Activated CD4-positive, alpha-beta T cell treated with anti-CD3 and anti-CD28 coated beads, Interleukin-2, amount 50 U/mL, for 1 hour (primary cell): ENCODE measurements at places on chromosomes 6 and 20.

GRCh38 chr6:108157234-108157980, 8.4 kb upstream of the NR2E1 start:
- DNase-seq = no peak

DNA sequence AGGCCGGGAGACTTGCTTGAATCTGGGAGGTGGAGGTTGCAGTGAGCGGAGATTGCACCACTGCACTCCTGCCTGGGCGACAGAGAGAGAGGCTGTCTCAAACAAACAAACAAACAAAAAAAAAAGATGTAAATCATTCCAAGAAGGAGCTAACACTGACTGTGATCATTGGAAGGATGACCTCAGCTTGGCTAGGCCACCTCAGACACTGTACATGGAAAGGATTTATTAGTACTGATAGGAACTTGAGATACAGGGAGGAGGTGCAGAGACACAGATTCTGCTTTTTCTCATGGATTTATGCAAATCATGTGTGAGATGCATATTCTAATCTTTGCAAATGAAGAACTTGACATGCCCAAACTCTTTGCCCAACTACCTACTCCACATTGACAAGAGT, 293.6 kb downstream of the HIVEP2 start:
- DNase-seq = no peak

- DNase-seq = no peak
These were observed 238.7 kb downstream of the BMP7 start for GRCh38 chr20:57027777-57028176.

DNA sequence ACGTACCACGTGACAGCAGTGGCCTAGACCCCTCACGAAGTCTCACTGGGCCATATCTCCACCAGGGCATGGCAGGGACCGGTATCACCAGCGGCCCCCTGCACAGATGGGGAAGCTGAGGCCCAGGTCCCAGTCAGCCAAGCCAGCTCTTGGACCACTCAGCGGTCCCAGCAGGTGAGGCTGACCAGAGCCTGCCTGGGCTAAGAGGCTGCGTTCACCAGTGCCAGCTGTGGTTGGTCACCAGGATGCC, 2.6 kb upstream of the MRGBP start:
- DNase-seq = no peak

- no peak for DNase-seq
These were observed 25.6 kb downstream of the MANBAL start for GRCh38 chr20:37315021-37315451.

GRCh38 chr6:77361018-77361417, 102.3 kb downstream of the HTR1B start:
- no peak for DNase-seq

GRCh38 chr6:88483424-88483823, 317.3 kb upstream of the CNR1 start:
- DNase-seq = no peak

- peak; percentile 77 for DNase-seq
These were observed 56.6 kb upstream of the CCN6 start for GRCh38 chr6:111997078-111997852.

GRCh38 chr6:6469074-6469473, 119.4 kb upstream of the LY86 start:
- no peak for DNase-seq

GRCh38 chr6:1802491-1803395, 193.0 kb downstream of the FOXC1 start:
- DNase-seq = no peak

GRCh38 chr6:117985916-117986315, 78.9 kb downstream of the SLC35F1 start:
- DNase-seq = no peak

DNA sequence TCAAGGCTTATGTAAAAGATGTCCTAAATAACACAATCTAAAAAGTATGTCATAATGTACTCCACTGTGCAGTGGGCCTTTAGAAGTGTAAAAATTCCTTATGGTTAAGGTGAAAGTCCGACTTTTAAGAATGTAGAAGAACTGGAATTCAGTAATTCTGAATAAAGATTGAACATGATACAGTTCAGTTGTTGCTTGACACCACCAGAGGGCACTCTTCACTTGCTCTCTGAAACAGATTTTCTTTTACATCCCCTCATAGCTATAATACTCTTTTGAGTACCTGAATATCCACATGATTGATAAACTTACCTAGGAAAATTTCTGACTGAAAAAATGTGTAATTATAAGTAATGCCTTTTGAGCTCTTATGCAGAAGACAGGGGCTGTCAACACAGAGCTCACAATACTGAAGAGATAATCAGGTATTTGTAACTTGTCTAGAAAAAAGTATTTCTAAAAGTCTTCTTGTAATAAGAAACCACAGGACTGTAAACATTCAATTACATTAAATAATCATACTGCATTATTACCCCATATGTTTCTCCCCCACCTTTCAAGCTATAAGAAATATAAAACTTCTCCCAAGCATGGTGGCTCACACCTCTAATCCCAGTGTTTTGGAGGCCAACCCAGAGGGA, 92.1 kb downstream of the POPDC3 start:
- DNase-seq = peak; percentile 2

- DNase-seq = no peak
These were observed 152.3 kb upstream of the JAG1 start for GRCh38 chr20:10826111-10826510.

DNA sequence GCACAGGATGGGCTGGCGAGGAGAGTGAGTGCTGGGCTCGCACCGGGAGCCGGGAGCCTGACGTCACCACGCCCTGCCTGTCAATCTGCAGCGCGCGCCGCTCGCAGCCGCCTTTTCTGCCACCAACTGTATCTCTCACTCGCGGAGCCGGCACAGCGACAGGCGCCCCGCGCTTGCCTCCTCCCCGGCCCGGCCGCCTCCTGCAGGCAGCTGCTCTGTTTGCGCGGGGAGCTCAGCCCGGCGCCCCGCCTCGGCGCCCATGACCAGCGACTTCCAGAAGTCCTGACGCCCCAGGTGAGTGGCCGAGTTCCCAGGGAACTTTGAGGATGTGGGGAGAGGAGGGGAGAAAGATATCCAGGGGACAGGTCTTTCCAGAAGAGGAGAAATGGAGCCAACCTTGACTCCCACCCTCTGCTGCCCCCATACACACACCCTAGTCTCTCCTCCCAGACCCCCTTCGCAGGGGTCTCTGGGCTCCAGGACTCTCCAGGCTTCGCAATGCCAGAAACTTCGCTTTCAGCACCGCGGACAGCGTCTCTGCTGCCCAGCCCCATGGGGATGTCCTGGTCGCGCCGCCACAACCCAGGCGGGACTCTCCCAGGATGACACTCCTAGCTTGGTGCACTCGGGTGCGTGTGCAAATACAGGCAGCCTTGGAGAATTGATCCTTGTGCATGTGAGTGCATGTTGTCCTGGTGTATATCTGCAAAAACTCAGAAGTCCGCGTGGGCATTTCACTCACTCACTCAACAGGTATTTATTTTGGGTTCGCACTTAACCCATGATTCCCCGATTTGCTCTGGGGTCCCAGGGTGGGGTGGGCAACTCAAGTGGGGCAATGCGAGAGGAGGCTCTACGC, at the start of gene GPR6:
GPR6 (plus strand) TSS at position 138 of the 859 bp plus-strand sequence. CDS start 802 bp downstream, outside the sequence.
- DNase-seq = peak; percentile 4

GRCh38 chr20:23121751-23122320, 35.7 kb upstream of the CD93 start:
- DNase-seq = no peak

- DNase-seq = no peak
These were observed 312.8 kb upstream of the JAG1 start for GRCh38 chr20:10986586-10986985.

DNA sequence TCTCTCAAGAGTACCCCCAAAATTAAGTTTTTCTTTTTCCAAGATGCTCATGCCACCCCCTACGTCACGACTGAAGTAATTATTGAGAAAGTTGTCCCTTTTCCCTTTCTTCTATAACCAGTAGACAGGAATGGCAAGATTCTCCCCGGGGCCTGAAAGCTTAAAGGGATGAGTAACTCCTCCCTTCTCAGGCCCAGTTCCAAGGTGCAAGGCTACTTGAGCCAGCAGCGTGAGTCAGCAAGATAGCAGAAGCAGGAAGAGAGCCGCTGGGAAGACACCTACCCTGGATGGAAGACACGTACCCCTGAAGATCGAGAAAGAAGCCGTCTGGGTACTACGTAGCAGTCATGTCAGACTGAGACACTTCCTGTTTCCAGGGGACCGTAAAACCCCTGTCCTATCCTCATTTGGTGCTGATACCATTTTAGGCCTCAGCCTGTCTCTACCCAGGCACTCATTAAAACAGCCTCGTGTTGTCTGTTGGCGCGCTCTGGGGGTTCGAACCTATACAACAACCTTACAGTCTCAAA, 241.0 kb downstream of the ADGRG6 start:
- DNase-seq = no peak

GRCh38 chr6:13436399-13437217, 50.8 kb downstream of the GFOD1 start:
- DNase-seq = no peak

GRCh38 chr20:10770753-10771152, 97.0 kb upstream of the JAG1 start:
- no peak for DNase-seq

- no peak for DNase-seq
These were observed 1.3 kb upstream of the ASXL1 start for GRCh38 chr20:32356622-32357374.

DNA sequence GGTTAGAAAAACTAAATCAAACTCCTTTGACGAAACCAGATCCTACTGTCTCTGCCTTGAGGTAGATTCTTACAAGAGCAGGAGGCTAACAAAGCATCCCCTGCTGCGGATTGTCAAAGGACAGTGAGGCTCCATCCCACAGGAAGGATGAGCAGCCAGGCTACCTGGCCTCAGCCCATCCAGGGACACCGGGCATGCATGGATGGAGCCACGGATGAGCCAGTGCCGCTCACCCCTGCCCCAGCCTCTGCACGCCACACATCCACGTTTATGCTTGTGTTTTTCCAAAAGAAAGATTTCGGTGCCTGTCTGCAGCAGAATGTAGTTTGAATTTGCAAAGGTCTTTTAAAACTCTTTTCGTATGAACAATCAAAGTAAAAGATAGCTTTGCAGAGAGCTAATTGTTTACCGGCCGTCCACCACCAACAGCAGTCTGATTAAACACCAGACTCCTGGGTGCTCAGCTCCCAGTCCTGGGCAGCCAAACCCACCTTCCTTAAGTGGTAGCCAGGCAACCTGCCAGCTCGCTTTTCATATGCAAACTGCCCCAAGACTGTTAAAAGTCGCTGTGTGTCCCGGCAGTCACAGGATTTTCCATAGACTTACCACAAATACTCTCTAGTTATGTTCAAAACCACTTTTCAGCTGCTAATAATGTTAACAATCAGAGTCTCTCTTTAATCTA, 999 bp downstream of the THBS2 start:
- no peak for DNase-seq

GRCh38 chr6:36984581-36985416, 1.2 kb downstream of the MTCH1 start:
- peak; percentile 64 for DNase-seq

DNA sequence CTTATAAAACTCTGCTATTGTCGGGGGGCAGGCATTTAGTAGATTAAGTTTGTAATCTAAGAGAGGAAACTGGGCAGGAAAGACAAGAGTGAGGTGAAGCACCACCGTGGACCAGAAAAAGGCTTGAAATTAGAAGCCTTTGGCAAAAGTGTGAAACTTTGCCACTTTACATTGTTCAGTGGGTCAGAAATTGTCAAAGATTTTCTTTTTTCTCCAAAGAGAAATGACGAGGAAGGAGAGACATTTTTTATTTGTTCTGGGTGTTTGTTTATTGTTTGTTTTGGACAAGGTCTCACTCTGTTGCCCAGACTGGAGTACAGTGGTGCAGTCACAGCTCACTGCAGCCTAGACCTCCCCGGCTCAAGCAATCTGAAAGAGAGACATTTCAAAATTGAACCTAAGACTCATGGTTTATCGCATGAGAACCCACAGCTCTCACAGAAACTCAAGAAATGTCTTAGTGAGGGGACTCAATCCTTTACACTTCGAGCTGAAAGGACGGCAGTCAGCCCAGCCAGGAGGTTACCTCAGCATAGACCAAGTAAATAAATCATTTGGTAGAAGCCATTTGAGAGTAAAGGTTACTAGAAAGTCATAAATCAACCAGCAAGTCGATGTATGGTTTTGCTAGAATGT, 262.8 kb upstream of the TAB2 start:
- no peak for DNase-seq
